ENCODE measurements at places on chromosomes 1 and 21.

- DNase-seq: no peak
These were observed 44.0 kb downstream of the UBASH3A start for GRCh38 chr21:42447732-42448131.

DNA sequence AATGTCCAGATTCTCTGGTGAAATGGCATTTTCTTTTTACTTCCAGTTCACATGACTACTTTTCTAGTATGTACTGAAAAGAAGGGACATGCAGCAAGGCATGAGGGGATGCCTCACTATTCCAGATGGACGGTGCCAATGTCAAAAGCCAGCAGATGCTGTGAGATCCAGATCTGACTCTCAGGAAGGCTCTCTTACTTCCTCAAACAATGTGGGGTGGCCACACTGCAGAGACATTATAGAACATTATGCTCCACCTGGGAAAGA lies 17.7 kb downstream of the CRYZ start:
- no peak for DNase-seq

GRCh38 chr1:22914633-22915217 lies 57.9 kb downstream of the LACTBL1 start:
- DNase-seq: no peak

DNA sequence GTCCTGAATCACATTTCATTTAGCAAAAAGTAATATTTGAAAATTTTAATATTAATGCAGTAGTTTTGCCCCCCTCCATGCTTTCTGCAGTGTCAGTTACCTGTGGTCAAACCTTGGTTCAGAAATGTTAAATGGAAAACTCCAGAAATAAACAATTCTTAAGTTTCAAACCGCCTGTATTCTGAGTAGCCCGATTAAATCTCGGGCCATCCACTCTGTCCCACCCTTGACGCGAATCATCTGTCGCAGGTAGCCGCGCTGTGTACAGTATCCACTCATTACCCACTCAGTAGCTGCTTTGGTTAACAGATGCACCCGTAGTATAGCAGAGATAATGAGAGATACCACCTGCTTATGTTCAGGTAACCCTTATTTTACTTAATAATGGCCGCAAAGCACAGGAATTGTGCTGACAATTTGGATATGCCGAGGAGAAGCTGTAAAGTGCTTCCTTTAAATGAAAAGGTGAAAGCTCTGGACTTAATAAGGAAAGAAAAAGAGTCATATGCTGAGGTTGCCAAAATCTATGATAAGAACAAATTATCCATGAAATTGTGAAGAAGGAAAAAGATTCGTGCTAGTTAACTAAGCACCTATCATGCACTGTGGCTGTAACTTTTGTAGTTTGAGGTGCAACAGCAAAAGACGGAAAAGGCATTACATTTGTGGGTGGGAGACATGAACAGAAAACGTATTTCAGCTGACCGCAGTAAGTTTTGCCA lies 889 bp upstream of the SCYL3 start:
- DNase-seq: no peak

Data from umbilical cord (tissue), 2 donors.